ENCODE measurements at places on chromosomes 1 and 21.

GRCh38 chr1:161299347-161299746 is 10.4 kb downstream of the MPZ start:
- no peak for DNase-seq

DNA sequence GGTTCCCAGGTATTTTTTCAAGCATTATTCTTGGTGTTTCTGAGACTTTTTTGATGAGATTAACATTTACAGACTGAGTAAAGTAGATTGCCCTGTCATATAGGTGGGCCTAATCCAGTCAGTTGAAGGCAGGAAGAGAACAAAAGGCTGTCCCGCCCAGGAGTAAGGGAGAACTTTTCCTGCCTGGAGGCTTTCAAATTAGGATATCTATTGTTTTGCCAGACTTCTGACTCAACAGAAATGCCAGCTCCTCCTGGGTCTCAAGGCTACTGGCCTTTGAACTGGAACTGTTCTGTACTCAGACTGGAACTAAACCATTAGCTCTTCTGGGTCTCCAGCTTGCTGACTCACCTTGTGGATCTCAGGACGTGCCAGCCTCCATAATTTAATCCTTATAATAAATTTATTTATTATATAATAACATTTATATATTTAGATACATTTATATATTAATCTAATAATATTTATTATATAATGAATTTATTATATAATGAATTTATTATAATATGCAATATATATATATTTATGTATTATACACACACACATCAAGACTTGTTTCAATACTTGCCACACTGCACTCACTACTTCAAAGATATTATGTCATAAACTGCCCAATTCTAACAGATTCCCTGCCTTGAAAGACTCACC is 510.8 kb upstream of the B3GALT2 start:
- no peak for DNase-seq

GRCh38 chr1:107622966-107623365 is 342.0 kb downstream of the VAV3 start:
- peak; percentile 78 for DNase-seq

GRCh38 chr1:95536501-95536900 is 302.5 kb downstream of the RWDD3 start:
- DNase-seq, result no peak

DNA sequence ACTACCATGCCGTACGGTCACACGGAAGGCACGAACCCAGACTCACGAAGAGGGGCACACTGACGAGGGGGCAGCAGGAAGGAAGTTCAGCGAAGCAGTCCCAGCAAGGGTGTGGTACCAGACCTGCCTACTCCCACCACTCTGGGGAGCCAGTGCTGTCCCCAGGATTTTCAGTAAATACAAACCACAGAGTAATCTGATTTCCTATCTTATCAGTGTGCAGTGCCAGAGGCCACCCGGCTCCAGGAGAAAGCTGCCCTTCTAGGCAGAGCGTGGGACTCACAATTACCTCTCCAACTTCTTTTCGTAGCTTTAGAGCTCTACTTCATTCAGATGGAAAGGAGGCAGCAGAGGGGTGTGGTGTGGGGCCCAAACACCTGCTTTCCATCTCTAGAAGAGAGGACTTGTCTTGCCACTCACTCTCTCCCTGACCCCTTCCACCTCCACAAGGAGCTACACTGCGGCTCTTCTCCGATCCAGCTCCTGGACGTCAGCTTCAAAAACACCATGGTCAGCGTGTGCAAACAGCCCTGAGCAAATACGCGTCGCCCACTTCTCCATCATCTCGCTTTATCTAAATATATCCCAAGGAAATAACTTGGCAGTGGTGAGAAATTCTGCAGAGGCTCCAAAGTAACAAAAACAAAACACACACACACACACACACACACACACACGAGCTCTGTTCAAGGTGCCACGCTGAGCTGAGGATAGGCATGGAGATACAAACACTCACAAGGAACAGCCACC is 98.5 kb downstream of the MRPL37 start:
- DNase-seq, result no peak

- peak; percentile 42 for DNase-seq
These were observed 30.7 kb downstream of the HSPG2 start for GRCh38 chr1:21906173-21907078.

- DNase-seq, result no peak
These were observed 38.3 kb downstream of the RNF115 start for GRCh38 chr1:145785547-145785946.

- DNase-seq, result peak; percentile 36
These were observed 1.2 kb upstream of the ZNF683 start for GRCh38 chr1:26373789-26374188.

DNA sequence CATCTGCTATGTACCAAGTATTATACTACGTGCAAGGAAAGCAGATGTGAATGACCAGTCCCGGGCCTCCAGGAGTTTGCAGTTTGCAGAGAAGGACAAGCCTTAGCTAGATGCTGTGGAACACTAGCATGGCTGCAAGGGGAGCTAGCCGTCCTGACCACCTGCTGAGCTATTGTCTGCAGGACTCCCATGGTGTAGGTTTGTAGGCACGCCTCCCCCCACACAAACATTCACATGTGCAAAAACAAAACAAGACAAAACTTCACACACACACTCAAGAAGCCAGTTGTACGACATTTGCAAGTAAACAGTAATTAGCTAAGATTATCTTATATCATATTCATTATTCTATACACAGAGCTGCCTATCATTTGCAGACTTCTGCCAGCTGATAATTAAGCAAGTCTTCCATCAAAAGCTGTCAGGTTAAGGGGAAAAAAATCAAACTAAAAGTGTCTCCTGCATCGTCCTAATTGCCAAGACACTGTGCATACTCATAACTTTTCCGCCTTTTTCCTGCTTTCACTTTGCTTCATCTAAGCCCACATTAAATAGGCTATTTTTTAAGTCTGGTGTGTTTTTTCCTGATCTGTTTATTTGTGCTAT is 10.7 kb upstream of the HNRNPU start:
- no peak for DNase-seq

- no peak for DNase-seq
These were observed 8.2 kb upstream of the RGSL1 start for GRCh38 chr1:182441719-182442118.

GRCh38 chr1:167617153-167618147 is 12.6 kb upstream of the RCSD1 start:
- DNase-seq, result peak; percentile 65

DNA sequence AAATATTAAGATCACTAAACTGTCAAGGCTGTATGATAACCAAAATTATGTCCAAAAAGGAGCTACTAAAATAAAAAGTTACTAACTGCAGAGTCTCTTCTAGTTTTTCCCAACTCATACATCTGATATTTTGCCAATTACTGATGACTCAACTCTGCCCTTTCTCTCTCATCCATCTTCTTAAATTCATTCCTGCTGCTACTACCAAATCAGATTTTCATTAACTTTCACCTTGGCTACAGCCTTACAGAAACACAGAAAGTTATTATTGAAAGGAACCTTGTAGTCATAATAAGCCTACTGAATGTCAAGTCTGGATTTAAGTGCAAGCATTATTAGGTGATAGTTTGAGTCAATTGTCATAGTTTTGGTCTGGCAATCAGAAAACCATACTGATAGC is 273.1 kb downstream of the DPYD start:
- peak; percentile 82 for DNase-seq

All from fibroblast of skin of right biceps (primary cell).